Activated T-cell treated with anti-CD3 and anti-CD28 coated beads, Interleukin-2, amount 50 U/mL, for 72 hours (primary cell): ENCODE measurements at places on chromosomes 7 and 10. TPM values are rescaled to one million over a fixed set of nuclear protein-coding genes. Genes with fewer than 3 reads are reported as not detected.

DNTT gene
- total RNA-seq, result not detected

ABCB1 gene
- total RNA-seq, result 15.5 TPM

TMEM270 gene
- not detected for total RNA-seq

COBL gene
- not detected for total RNA-seq

BTAF1 gene
- total RNA-seq, result 66.1 TPM

C10orf53 gene
- not detected for total RNA-seq

AKR1B15 gene
- not detected for total RNA-seq
